ENCODE measurements at places on chromosomes 2 and 18.

DNA sequence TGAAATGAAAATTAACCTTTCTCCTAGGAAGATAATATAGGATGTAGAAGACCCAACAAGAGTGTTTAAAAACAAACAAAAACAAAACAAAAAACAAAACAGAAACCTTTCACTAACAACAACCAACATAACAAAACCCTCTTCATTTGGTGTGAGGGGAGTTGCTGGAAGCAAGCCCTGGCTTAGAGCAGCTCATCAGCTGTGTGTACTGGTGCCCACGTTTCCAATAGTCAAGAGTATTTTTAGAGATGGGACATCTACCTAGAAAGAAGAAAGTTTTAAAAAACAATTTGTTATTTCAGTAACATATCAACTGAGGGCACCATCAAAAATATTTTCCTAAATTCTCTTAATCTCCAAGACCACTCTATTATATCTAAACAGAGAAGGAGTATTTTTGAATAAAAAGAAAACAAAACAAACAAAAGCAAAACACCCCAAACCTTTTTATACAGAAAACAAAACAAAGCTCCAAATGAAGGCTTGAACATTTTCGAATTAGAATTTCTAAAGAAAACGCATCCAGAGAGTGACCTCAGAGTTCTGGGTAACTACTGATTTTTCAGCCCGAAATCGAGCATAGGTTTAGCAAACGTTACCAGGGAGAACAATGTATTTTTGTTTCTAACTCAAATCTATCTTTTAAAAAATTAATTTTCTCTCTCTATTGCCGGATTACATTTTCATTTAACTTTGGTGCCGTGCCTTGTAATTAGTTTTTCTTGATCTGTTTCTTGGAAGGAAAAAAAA lies 134.6 kb downstream of the INSIG2 start:
- DNase-seq = no peak

DNA sequence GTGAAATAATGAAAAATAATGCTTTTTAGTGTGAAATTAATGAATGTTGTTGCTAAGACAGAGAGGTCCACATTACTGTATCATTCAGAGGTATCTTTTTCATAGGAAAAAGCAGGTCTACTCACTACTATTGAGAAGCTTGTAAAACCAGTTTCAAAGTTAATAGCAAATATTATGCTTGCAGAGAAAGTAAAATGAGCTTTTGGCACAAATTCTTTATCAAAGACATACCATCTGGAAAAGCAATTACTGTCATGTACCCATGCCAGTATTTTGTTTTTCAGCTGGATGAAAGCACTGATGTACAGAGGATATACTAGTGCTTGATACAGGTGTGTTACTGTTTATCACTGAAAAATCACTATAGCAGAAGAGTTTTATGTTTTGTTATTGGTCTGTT lies 77.5 kb downstream of the NCOA1 start:
- DNase-seq = no peak

- no peak for DNase-seq
Observed at GRCh38 chr18:54824761-54825160, 3.5 kb upstream of the RAB27B start.

DNA sequence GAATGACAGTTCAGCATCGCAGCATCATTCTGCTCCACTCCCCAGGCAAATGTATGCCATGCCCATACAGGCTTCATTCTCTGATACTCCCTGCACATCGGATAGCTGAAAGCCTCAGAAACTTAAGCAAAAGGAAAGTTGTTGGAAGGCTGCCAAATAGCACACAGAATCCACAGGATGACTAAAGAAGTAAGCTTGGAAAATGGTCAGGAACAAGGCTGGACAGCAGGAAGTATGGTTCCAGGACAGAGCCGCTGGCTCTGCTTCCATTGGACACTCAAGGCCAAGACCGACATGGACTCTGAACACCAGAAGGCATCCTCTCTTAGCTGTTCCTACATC lies 256.5 kb downstream of the CDH20 start:
- DNase-seq = no peak

DNA sequence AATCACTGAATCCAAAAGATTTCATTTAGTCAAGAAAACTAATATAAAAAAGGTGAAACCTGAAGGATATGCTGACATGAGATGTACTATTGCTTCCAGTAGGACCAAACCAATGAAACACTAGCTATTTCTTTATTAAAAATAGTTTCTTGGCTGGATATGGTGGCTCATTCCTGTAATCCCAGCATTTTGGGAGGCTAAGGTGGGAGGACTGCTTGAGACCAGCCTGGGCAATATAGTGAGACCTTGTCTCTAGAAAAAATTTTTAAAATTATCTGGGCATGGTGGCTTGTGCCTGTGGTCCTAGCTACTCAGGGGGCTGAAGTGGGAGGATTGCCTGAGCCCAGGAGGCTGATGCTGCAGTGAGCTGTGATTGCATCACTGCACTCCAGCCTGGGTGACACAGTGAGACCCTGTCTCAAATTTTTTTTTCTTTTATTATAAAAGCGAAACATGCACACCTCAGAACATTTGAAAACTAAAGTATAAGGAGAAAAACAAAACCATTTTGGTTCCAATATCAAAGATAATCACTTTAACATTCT lies 266.2 kb downstream of the TGIF1 start:
- DNase-seq = no peak

GRCh38 chr2:45707661-45708060 lies 56.2 kb downstream of the PRKCE start:
- DNase-seq = no peak

GRCh38 chr2:23449831-23450331 lies 64.9 kb downstream of the KLHL29 start:
- no peak for DNase-seq

- DNase-seq = no peak
Observed at GRCh38 chr2:205739620-205740019, 57.3 kb downstream of the NRP2 start.

DNA sequence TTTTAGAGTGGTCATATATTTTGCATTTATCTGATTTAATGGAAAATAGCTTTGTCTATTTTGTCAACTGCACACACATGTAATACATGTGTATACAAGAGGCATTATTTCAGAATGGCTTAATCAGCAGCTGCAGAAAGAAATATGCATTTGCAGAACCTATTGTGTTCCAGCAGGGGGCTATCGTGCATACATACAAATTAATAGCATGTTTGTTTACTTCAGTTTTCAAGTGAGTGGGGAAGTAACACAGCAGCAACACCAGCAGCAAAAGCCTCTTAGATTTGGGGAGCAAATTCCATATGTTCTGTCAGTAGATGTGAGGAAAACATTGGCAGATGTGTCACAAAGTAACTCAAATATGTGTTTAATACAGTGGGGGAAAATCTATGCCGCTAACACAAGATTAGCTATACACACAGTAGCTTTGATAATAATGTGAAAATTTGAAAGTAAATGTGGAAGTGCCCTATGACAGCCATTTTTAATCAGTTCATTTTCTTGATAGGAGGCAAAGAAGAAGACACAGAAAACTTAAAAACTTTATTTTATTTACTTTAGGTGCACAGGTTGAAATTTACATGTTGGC lies 218.1 kb downstream of the WDR7 start:
- no peak for DNase-seq

- DNase-seq = no peak
Observed at GRCh38 chr2:137942037-137942832, 22.0 kb upstream of the HNMT start.

- DNase-seq = no peak
Observed at GRCh38 chr2:128317181-128317898, 1.3 kb downstream of the HS6ST1 start.

DNA sequence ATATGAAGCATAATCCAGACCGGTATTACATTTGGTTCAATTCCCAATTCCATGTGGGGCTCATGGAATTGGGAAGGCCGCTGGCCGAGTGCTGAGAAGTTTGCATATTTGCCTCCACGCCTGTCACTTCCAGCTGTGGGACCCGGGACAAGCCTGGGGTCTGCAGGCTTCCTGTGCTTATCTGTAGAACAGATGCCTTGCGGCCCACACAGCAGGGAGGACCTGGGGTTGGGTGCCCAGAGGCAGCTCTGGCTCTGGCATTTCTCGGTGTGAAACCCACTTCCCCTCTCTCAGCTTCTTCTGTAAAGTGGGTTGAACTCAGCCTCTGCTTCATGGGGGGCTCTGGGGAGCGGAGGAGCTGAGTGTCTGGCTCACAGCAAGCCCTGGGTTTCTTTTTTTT lies 97.9 kb downstream of the SH3BP4 start:
- DNase-seq = no peak

- no peak for DNase-seq
Observed at GRCh38 chr2:86392873-86393518, 48.2 kb upstream of the KDM3A start.

DNA sequence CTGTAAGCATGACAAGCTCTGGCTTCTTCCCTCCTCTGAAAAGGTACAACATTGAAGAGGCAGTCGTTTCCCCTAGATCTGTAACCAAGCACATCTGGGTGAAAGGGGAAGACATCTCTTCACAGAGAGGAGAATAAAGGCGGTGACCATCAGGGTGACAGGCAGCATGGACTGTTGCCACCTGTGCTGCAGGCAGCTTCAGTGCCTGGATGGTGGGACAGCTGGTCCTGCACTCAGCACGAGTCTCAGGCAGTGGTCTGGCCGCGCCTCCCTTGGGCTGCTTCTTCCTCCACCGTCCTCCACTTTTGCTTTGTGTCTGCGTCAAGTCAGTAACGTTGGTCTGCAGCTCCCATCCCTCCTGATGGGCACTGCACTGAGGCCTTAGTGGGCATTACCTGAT lies 264.4 kb downstream of the NEDD4L start:
- no peak for DNase-seq

Data from stimulated activated CD8-positive, alpha-beta memory T cell treated with anti-CD3 and anti-CD28 coated beads, Interleukin-2, amount 100 ng/mL, for 48 hours (primary cell).